Glutamatergic neuron (in vitro differentiated cells): ENCODE measurements at places on chromosomes 12 and 14.

DNA sequence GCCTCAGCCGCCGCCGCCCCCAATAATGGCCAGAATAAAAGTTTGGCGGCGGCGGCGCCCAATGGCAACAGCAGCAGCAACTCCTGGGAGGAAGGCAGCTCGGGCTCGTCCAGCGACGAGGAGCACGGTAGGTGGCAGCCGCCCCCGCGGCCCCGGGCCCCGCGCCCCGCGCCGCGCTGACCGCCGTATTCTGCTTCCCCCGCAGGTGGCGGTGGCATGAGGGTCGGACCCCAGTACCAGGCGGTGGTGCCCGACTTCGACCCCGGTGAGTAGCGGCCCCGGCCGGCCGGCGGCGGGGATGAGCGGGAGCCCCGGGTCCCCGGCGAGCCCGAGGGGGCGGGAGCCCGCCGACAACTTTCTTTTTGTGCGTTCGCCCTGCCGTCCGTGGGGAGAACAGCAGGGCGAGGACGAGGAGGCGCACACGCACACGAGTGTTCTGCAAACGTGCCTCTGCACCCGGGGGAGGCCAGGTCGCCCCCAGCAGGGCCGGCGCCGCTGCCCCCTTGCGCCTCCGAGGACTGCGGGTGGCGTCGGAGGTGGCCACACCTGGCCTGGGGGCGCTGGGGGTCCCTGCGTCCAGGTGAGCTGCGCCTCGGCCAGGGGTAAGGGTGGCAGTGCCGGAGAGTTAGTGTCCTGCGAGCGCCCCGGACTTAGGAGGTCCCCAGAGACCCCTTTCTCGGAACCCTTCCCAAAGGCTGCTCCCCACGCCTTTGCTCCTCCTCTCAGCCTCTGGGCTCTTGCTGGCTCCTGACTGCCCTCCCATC lies 794 bp downstream of the RCOR1 start:
- DNase-seq = peak; percentile 54

DNA sequence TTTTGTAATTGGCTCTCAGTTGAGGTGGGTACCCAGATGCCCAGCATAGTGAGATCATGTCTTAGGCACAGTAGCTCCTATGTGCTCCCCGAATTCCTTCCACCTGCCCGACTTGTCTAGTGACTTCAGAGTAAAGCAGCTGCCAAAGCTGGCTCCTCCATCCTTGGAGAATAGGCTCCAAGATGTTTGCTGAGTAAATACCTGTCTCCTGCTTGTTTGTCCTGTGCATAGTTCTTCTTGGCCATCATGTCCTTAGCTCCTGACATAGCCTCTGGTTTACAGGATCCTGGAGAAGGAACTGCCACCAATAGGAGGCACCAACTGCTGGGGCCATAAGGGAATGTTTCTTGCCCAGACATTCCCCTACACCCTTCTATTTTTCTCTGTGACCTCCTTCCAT lies 52.6 kb upstream of the CISTR start:
- no peak for DNase-seq

GRCh38 chr12:19856389-19856788 lies 417.1 kb downstream of the AEBP2 start:
- no peak for DNase-seq

- DNase-seq = no peak
Observed at GRCh38 chr12:88451205-88451604, 129.1 kb downstream of the KITLG start.

DNA sequence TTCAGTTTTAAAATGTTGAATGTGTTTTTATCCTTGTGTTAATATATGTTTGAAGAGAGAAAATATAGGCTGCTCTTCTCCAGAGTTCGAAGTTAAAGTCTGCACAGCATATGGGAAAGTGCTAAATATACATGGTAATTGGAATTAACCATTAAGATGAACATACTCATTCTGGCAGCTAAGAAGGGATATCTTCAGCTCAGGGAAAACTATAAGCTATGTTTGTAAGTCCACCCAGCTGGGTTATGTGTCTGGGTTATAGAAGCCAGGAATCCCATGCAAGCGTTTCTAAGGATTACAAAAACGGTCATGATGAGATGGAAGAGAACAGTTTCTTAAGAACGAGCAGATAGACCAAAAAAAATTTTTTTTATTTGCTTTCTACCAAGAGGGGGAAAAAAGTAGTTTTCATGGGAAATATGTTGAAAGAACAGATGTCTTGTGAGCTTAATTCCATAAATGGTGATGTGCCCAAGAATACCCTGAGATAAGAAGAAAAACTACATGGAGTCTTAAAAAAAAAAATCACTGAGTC lies 198.9 kb downstream of the FBXL14 start:
- no peak for DNase-seq
